ENCODE measurements at places on chromosomes 7 and 10.

DNA sequence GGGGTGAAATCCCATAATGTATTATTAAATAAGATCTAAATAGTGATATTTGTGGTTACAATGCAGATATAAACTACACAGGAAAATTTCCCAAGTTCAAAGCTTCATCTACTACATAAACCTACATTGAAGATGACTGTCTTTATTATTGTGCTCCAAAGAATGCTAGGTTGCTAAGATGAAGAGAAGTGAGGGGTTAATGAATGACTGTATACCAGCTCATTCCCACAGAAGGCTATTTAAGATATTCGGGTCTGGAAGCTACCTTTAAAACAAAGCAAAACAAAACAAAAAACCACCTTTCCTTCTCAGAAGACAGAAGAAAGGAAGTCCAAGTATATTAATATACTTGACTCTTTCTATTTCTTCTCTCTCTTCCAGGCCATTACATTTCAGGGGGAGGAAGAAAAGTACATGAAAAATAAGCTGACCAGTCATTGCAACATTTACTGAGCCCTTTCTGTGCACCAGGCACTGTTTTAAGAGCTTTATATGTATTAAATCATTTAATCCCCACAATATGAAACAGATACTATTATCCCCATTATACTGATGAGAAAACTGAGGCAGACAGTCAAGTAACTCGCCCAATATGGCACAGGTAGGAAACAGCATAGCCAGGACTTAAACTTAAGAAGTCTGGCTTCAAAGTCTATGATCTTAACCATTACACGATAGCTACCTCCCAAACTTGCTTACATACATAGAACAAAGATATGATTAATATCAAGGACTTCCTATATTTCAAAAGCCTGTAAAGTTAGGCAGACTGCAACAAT lies 48.1 kb downstream of the TNPO3 start:
- DNase-seq = no peak

GRCh38 chr10:2782950-2783349 lies 284.4 kb upstream of the PFKP start:
- no peak for DNase-seq

DNA sequence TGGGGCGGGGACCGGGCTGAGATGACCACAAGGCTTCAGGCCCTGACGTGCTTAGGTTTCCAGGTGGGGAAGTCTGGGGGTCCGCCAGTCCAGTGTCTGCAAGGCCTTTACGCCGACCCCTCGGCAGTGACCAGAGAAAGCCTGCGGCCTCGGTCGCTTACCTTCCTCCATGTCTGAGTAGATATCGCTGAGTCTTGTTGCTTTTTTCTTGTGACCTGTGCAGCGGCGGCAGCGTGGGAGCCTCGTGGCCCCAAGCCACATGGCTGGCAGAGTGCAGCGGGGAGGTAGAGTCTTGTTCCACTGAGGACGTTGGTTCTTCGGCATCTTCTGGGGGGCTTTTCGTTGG lies 329 bp downstream of the NOLC1 start:
- no peak for DNase-seq

- DNase-seq = no peak
These were observed 50.9 kb downstream of the MINDY3 start for GRCh38 chr10:15809450-15809849.

GRCh38 chr10:121595351-121595805 lies 2.9 kb downstream of the FGFR2 start:
- DNase-seq = no peak

DNA sequence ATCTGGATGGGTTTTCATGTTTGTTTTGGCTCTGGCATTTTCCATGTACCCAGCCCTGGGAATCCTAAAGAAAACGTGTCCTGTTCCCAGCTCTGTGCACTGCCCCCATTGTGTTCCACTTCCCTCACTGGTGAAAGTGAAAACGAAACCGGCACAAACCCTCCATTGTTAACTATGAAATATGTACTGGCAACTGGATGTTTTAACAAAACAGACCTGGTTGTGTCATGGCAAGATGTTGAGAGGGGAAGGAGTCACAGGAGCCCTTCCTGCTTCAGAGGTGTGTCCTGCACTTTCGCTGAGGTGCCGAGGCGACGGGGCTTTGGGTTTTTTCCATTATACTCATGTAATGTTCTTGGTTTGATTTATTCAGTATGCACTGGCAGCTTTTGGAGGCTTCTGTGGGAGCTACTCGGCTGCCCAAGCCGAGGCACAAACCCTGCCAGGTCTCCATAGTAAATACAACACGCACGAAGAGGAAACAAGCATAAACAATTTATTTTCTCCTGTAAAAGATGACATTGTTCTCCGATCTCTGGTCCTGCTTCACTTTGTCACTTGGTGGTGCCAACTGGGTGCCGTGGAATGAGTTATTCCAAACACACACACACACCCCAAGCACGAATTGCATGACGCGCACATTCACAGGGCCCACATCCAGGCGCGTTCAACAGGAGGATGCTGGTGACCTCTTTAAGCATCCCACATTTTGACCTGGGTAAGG lies 118.2 kb downstream of the CDK6 start:
- peak; percentile 83 for DNase-seq

GRCh38 chr10:43282881-43283280 lies 16.0 kb upstream of the RASGEF1A start:
- DNase-seq = no peak

GRCh38 chr10:88953662-88954061 lies 1.1 kb upstream of the ACTA2 start:
- no peak for DNase-seq
